ENCODE measurements at places on chromosomes 4 and X.

GRCh38 chrX:7050271-7050670 is 97.2 kb upstream of the STS start:
- no peak for DNase-seq

DNA sequence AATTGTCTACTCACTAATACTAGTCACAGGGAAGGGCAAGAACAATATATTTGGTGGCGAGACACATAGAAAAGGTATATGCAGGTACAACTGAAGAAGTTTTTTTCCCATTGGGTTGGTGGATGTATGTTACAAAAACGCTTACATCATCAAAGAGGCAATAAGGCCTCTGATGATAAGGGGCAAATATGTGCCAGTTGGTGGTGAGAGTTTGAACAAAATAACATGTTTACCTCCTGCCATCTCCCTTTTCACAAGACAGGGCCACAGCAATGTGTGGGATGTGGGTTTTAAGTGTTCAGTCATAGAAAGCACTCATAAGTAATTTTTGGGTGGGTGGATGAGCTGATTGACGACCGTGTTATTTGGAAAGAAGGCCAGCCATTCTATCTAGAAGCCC is 41.7 kb downstream of the PAGE2 start:
- DNase-seq = no peak

DNA sequence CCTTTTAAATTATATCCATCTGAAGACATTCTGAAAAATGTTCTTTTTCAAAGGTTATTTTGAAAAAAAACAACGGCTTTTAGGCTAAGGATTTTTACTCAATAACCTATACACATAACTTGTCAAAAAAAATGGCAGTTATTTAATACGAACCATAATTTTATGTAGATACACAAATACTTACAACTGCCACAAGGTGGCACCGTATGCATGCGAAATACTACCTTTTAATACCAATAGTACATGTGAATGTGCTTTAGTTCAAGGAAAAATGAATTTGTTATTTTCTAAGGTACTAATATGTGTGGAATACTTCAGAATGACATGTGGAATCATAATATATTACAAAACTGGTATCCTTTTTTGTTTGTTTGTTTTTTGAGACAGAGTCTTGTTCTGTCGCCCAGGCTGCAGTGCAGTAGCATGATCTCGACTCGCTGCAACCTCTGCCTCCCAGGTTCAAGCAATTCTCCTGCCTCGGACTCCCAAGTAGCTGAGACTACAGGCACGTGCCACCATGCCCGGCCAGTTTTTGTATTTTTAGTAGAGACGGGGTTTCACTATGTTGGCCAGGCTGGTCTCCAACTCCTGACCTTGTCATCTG is 4.6 kb upstream of the MAD2L1 start:
- DNase-seq = peak; percentile 79

- no peak for DNase-seq
Observed at GRCh38 chr4:181372014-181372413, 871.2 kb upstream of the TENM3 start.

- no peak for DNase-seq
Observed at GRCh38 chr4:90027565-90027964, 99.6 kb upstream of the CCSER1 start.

DNA sequence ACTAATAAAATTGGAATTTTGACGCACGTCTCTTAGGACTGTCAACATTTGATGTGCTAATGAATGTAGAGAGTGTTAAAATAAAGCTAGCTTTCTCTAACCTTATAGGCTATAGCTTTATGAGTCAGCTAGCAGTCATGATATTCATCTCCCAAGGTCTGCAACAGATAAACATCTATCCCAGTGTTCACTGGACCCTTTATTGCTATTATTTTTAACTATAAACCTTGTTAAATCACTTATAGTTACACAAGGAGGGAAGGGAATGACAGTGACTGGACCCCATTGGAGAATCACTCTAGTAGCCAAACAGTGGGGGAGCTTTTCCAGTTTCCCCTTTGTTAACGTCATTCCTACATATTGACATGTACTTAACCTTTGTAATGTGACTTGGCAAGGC is 67.9 kb upstream of the SHISA3 start:
- no peak for DNase-seq

DNA sequence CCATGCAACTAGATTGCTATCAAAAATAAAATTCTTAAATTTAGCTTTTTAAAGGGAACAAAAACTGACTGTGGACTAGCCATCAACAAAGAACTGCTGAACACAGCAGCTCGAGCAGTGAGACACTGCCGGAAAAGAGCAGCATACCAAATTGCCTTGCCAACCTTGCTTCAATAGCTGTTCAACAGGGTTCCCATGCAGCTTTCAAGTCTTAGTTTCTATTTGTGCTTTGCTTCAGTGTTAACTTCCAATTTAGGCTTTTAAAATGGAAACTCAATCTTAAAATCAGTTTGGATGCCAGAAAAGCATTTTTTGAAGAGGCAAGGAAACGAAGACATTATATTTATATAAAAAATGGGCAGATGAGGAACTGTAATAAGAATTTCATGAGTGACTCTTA is 463.4 kb upstream of the MAGEB18 start:
- DNase-seq = no peak

DNA sequence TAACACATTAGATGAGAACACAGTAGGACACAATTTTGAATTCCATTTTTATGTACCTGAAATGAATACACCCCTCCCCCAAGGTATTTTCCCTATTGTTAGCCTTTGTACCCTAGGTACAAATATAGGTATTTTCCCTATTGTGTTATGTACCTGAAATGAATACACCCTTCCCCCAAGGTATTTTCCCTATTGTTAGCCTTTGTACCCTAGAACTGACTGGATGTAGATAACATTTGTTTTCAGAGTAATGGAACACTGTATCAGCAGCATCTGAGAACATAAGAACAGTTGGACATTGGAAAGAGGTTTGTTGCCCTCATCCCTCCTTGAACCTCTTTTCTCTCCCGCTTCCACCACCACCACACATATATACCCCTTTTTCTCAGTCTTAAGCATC is 37.6 kb downstream of the YIPF6 start:
- no peak for DNase-seq

DNA sequence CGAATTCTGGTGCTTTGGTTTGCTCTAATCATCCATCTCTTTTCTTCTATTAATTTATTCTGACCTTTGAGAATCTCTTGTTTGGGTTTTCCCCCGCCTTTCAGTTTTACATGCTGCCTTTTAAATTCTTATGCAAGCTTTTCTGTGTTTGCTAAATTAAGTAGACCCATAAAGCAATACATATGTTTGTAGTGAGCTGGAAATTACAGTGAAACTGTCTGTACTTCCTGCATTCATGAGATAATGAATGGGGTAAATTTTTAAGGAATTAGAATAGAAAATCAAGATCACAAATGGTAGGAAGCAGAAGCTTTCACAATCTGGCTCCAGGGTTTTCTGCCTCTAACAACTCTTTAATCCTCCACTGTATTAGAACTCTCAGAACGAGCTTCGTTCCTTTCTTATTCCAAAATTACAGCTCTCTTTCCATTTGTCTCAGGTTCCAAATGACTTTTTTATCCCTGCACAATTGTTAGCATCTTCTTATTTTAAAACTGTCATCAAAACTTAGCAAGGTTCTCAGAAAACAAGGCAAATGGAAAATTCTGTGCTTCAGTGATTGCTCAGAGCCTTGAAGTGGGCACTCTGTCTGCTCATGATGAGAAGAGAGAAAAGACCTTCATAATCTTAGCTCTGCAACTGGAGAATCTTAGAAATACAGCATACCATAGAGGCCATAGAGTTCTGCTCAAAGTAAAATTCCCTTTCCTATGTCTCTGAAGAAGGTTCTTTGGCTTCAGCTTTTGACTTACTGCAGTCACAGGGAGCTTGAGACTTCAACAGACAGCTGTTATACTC is 108.2 kb downstream of the EGF start:
- no peak for DNase-seq

- DNase-seq = no peak
Observed at GRCh38 chr4:116058129-116058528, 944.7 kb upstream of the NDST4 start.

DNA sequence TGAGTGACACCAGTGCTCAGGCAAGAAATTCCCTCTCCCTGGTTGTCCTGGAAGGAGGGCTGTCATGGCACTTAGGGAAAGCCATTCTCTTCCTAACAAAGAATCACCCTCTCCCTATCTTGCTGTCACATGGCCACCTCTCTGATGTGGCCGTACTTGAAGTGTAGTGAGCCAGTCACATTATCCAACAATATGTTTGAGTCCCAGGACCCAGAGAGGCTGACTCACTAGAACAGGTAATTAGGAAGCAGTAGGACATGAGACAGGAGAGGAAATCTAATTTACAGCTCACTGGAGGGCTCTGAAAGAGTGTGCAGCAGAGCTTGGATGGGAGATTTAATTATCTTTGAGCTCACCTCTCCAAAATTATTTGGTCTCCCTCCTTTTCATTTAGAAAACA is 299.1 kb downstream of the ARHGAP24 start:
- DNase-seq = peak; percentile 42

DNA sequence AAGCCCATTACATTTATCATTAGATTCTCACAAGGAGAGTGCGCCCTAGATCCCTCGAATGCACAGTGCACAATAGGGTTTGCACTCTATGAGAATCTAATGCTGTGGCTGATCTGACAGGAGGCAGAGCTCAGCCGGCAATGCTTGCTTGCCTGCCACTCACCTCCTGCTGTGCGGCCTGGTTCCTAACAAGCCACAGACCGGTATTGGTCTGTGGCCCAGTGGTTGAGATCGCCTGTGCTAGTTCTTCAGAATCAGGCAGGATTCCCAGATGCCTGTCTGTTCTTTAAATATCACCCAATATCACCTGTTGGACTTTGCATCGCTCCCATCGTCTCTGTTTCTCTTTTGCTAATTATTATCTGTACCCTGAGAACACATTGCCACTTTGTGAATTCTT is 14.0 kb downstream of the DSPP start:
- DNase-seq = no peak
